ENCODE measurements at places on chromosomes 3 and 15.

DNA sequence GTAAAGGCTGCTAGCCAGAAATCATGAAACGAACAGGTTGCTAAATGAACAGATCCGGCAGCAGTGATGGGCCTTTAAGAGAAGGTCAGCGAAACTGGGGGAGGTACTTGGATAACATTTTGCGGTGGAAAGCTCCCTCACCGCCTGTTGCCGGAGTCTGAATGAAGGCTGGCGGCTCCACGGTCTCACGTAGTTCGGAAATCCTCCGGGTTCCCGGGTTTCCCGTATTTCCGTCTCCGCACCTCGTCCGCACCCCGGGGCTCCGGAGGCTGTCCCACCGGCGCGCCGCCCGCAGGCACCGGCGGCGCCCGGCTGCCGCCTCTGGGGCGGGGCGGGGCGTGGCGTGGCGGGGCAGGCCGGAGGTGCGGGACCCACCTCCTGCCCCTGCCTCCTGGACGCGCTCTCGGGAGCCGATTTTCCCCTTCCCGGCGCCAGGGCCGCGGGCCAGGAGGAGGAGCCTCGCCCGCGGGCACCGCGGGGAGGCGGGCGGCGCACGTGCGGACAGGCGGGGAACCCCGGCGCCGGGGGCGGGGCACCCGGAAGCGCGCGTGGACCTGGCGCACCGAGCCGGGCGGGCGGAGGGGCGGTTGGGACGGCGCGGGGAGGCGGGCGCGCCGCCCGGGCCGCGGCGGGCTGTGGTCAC, at the start of gene ZDHHC23:
ZDHHC23 (plus strand) TSS at position 642 of the 643 bp plus-strand sequence. CDS start 790 bp downstream, outside the sequence.
- no peak for DNase-seq

DNA sequence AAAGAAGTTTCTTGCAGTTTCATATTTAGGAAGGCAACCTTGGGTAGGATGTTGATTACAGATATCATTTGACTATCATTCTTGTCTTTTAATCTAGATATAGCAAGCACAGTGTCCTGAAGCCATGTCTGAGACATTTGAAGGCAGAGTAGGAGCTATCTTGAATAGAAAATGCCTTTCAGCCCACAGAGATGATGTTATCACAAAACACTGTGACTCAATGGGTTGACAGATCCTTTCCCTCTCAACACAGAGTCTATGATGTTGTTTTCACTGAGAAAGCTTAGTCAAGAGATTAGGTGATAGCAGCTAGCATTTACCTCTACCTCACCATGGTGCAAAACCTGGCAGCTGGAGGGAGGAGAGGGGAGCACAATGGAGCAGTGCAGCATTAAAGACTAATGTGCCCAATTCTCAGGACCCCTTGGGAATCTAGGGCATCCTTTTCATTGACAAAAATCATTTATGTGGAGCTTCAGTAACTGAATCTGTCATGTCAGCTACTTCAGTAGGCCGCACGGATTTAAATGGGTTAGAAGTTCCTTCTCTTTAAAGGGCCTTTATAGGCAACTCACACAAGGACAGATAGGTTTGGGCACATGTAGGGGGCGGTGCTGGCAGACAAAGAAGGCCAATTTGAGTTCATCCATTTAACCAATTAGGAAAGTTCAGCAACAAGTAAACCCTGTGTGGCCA, 121.8 kb downstream of the AGBL1 start:
- DNase-seq, result no peak

DNA sequence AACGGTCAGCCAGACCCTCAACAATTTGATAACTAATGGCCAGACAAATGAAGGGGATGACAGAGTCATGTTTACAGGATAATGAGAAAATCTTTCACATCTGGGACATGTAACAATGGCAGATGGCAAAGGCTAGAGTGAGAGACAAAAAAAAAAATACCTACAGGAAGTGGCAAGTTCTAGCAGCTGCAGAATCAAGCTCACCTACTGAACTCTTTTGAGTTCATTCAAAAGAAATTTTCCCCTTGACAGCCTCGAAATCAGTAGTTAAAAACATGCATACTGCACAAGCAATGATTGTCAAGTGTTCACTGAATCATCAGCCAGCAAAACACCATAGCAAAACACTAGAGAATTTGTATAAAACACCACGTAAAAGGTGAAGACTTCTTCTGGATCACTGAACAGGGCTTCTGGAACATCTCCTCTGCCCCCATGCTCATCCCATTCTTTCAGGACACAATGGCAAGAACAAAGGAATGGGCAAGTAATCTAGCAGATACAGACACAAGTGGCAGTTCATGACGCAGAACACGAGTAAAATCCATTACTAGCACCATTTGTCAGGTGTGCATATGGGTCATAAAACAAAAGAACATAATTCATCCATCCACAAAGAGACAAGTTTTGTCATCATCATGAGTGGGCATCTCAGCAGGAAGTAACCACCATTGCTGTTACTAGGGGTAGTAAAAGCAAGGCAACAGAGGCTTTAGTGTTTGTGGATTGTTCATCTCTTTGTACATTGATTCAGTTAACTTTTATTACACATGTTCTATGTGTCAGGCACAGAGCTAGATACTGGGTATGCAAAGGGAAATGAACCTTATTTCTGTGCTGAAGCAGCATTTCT, 13.8 kb upstream of the KCNMB2 start:
- DNase-seq, result no peak

- no peak for DNase-seq
Measured at GRCh38 chr3:76685858-76686257, 354.0 kb upstream of the ROBO2 start.

- no peak for DNase-seq
Measured at GRCh38 chr15:99185414-99186130, 63.8 kb downstream of the TTC23 start.

- no peak for DNase-seq
Measured at GRCh38 chr3:141227752-141228151, 3.9 kb upstream of the PXYLP1 start.

DNA sequence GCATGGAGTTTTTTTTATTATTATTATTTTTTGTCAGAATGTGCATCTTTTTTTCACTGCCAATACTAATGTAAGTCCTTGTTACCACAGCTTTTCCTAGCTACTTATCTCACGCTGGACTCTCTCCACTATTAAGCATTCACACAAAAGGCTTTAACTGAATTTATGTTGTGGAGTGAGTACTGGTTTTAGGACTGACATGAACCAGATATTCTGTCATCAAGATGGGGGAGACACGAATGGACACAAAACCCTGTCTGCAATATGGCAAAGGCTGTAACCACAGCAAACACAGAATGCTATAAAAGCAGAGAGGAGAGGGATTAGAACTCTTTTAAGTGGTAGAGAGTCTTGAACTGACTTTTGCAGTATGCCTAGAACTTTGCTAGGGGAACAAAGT, 592.2 kb upstream of the TBL1XR1 start:
- DNase-seq, result no peak

DNA sequence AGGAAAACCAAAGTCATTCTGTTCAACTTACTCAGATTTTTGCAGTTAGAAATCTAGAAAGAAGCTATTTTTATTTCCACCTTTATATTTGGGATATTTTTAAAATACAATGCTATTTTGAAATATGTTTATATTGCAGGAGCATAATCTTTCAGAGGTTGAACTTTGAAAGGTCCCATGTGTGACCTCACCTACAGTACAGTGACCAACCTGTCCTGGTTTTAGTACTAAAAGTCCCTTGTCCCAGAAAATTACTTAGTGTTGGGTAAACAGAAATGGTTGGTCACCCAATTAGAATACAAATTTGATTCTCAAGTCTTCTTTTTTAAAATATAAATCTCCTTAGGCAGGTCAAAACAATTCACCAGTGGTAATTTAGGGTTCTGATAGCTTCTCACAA, 141.6 kb upstream of the FRMD4B start:
- no peak for DNase-seq

DNA sequence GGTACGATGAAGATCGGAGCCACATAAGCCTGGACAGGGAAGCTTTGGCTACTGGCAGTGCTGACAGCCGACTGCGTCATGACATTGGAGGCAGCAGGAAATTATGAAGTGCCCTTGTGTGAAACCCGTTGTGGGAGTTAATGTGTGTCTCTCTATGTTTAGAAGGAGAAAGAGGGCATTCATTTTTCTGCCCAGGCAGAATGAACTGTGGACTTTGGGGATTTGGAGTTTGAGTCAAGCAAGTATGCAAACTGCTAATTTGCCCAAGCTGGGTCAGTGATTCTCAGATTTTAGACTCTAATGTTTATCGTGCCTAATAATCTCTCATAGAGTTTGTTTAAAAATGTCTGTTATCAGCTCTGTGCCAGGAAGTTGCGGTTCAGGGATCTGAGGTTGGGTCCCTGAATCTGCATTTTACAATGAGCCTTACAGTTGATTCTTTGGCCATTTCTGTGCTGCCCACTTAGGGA, 5.6 kb downstream of the CTXND1 start:
- no peak for DNase-seq

DNA sequence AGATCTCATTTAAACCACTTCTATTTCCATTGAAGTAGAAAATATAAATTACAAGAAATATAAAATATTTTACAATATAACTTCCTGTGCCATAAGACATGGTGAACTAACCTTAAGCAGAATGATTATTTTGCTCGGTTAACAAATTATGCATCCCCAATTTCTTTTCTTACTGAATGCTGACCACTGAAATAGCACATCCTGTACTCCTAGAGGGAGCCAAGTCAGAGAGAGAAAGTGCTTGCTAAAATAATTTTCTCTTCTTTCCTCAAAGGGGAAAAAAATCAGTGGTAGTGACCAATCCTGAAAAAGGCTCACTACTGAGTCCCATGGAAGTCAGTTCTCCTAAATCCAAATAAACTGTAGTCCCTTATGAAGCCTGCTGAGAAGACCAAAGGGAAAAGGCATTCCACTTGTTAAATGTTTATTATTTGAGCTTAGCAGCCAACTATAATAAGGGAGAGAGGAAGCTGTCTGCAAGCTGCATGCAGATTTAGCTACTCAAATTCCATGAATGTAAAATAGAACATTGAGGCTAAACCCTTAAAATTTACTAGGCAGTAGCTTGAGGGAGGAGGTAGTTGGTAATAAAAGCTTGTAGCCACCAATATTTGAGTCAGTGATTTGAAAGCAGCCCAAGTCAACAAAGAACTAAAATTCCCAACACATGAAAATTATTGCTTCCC, 33.1 kb downstream of the CEP152 start:
- no peak for DNase-seq

- DNase-seq, result no peak
Measured at GRCh38 chr3:98513091-98513511, 9.6 kb downstream of the CLDND1 start.

GRCh38 chr15:99441444-99441800, 124.4 kb upstream of the MEF2A start:
- DNase-seq, result no peak

- no peak for DNase-seq
Measured at GRCh38 chr3:175312791-175313190, 453.7 kb downstream of the NAALADL2 start.

DNA sequence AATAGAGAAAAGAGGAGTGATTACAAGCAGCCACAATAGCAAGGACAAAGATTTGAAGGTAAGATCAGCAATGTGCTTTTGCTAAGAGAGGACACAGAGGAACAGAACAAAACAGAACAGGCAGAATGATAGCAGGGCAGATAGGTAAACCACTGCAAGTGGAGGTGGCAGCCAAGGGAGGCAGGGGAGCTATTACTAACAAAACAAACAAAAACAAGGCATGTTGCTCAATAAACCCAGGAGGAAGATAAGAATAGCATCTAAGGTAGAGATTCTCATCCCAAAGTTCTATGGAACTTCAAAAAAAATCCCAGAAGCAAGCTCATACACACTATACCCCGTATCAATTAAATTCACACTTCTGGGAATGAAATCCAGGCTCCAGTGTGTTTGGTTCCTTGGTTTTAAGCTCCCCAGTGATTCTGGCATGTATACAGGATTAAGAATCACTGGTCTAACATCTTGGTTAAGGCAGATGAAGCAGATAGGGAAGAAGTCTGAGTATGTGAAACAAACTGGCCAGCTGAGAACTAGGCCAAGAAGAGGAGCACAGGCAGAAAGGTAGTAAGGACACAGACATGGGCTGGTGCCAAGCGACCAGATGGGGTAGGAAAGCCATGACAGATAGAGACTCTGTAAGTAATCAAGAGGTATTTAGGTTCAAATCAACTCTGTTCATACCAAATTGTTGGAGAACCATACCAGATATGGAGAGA, 189.2 kb downstream of the DTWD1 start:
- DNase-seq, result no peak

DNA sequence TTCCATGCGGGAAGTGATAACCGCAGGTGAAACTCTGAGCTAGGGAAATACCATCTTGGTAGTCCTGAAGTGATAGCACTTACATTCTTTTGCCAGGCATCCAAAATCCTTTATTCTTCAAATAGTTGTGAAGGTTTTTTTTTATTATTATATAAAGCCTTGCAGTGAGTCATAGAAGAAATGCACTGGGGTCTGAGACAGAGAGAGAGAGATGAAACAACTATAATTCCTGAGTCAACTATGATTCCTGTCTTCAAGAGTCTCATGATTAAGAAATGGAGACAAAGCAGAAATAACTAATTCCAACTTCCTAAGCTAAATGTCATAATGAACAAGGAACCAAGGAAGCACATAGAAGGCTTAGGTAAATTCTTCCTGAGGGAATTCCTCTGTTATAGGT, 495.6 kb downstream of the LPP start:
- DNase-seq, result no peak

GRCh38 chr15:49696433-49696832, 75.6 kb downstream of the DTWD1 start:
- DNase-seq, result no peak

GRCh38 chr3:171306631-171307030, 153.6 kb downstream of the TNIK start:
- DNase-seq, result no peak

DNA sequence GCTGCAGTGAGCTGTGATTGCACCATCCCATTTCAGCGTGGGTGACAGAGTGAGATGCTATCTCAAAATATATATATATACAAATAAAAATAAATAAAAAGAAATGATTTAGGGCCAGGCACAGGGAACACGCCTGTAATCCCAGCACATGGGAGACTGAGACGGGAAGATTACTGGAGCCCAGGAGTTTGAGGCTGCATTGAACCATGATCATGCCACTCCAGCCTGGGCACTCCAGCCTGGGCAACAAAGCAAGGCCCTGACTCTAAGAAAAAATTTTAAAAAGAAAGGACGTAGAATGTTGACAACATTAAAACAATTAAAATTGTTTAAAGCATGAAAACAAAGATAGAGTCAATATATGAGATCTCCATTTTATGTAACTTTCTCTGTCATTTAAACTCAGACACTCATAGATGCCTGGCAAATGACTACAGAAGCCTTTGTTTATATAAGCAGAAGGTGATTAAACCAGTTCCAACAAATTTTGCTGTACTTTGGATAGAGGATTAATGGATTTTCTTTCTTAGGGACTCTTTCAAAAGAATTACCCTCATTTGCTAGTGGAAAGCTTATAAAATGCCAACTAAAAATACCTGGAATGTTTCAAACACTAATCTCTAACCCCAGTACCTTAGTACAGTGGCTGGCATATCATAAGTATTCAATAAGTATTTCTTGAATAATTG, 10.7 kb upstream of the TRPM7 start:
- DNase-seq, result no peak

- no peak for DNase-seq
Measured at GRCh38 chr15:42134617-42135245, 21.7 kb downstream of the PLA2G4F start.

- DNase-seq, result no peak
Measured at GRCh38 chr3:58953288-58953687, 96.5 kb downstream of the CFAP20DC start.

- no peak for DNase-seq
Measured at GRCh38 chr3:38725726-38726419, 76.4 kb upstream of the SCN5A start.

- DNase-seq, result no peak
Measured at GRCh38 chr3:53173107-53173506, 12.1 kb downstream of the PRKCD start.
